KBM-7 (cell line): ENCODE measurements at places on chromosomes 1 and 21.

- peak; percentile 16 for DNase-seq
These were observed 75.6 kb downstream of the PLA2G4A start for GRCh38 chr1:186904361-186904760.

- DNase-seq = peak; percentile 34
These were observed 166.8 kb downstream of the HIVEP3 start for GRCh38 chr1:41751804-41752513.

- DNase-seq = no peak
These were observed 108.5 kb upstream of the SERTAD4 start for GRCh38 chr1:210123924-210124589.

DNA sequence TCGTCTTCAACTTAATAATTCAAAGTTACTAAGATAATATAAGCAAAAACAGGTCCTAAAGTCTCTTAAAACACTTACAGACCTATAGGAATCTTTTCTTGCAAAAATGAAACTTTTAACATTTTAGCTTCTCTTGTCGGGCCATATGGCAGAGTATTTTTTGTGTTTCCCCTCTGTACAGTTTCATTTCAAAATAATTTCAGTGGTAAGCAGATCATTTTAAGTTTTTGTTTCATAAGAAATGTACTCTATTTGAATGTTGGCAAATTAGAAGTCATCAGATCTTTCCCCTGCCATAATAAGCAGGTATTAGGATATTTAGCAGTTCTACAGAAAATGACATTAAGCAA is 37.9 kb downstream of the RGL1 start:
- no peak for DNase-seq

GRCh38 chr1:202016811-202017748 is 6.7 kb downstream of the ELF3 start:
- no peak for DNase-seq

DNA sequence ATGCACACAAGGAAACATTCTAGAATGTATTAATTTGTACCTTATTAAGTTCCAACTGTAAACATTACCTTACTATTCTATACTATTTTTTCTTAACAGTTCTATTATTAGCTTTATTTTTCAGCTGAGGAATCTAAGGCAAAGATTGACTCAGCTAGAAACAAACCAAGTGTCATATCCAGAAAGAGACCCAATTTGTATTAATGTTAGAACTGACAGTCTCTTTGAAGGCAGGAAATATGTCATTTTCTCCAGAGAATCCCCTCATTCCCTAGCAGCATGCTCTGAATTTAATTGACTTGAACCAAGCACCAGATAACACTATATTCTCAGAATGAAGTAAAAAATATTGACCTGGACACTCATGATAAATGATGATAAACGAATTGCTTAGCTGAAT is 81.4 kb upstream of the PLPPR5 start:
- DNase-seq = no peak

DNA sequence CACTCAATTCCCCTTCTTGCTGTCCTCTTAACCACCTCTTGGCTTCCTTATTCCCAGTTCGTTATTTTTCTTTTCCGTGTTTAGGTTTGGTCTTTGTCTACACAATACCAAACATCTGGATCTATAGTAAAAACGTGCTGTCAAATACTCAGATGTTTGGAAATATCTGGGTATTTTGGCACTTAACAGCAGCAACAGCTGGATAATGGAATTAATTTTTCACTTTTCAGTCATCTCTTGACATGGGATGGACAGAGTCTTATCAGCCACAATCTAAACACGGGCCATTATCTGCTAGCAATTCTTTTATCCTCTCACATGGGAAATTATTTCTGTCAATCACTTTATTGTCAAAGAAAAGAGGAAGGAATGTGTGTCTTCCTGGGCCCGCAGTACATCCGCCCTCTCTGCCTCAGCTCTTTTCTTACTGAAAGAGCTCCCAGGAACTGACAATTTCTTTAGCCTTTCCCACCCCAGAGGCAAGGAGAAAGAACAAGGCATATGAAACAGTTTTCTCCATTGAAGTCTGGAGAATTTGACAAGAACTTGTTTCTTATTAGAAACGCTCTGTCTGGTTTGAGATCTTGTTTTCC is 13.4 kb downstream of the NHLH2 start:
- DNase-seq = no peak

- no peak for DNase-seq
These were observed 487.7 kb downstream of the TTLL7 start for GRCh38 chr1:83511146-83511726.

DNA sequence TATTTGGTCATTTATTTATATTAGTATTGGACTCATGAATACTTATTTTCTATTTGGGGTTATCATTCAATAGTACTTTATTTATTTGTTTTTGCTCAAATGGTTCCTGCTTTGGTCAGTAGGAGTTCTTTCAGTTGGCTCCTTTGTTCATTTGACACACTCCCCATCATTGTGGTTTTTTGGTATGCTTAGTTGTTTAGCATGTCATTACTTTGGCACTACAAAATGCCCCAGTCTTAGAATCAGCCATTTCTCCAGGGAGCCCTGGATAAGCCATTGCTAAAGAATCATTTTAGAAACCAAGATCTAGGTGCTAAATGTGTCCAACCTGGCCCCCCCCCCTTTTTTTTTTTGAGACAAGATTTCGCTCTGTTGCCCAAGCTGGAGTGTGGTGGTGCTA is 61.7 kb upstream of the MRPS6 start:
- DNase-seq = no peak

DNA sequence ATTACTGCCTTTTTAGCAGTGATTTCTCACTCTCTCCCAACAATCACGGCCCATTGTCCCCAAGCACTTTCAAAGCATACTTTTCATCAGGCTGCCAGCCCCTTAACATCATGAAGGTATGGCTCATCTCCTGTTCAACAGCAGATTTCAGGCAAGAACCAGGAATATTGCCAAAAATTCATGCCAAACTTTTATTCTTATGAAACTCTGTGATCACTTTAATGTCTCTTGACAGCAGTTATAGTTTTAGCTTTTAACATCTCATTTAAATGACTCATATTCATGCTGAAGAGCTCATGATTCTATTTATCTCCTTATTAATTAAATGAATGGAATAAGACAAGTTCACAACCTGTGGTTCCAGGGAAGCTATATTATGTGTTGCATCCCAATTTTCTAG is 235.1 kb downstream of the GRIK1 start:
- DNase-seq = no peak

GRCh38 chr1:238334170-238334569 is 443.4 kb upstream of the ZP4 start:
- no peak for DNase-seq

DNA sequence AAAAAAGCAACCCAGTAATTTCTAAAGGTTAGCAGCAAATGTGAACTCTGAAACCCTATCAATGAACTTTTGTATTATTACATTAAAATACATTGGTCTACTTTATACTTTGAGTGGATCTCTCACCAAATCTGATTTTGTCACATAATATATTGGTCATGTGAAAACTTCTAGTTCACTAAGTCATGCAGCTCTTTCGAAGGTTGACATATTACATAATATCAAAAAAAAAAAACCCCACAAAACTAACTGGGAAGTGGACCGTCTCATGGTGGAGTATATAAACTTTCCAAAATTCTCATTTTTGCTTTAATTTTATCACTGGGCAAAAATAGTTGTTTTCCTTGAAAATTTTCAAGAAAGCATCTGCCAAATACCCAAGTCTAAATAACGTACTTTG is 50.4 kb downstream of the GATAD2B start:
- DNase-seq = no peak
